Iris pigment epithelial cell (primary cell): ENCODE measurements at places on chromosomes 4 and X.

DNA sequence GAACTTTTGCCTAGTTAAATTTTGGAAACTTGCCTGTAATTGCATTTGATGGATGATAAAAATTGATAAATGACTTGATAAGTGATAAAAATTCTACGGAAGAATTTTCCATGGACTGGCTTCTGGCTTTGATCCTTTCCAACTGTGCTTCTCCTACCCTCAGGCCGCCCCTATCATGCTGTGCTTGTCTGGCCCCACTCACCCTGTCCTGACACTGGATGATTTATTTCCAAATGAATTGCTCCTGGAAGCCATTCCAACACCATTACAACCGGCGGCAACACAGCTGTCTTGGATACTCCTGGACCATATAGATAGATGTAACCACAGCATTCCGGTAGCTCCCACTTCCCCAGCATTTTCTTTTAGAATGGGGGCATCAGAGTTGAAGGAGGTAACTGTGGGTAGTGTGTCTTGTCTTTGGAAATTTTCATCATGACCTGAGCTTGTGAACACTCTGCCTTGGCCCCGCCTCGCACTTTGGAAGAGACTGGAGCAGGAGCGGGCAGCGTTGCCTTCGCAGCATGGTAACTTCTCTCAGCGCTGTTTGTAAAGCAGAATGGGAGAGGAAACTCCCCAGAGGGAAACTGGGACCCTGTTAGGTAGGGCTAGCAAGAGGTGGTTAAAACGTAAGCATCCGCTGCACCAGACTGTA is 77.4 kb downstream of the TBL1X start:
- no peak for DNase-seq

GRCh38 chr4:149026696-149027095 is 584.5 kb upstream of the NR3C2 start:
- DNase-seq = no peak

DNA sequence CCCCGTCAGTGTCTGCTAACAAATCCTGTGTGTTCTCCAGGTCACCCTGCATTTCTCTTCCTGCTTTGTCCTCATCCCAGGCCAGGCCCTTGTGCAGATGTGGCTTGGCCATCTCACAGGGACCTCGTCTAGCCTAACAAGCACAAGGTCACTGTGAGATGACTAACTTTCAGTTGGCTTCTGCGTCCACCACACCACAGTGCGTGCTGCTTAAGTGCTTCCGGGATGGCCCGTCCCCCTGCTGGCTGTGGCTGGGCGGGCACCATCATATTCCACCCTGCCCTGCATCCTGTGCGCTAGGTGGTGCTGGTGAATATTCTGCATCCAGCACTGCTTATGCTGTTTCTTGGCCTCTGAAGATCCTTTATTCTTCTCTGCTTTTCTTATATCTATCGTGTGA is 33.8 kb downstream of the RBBP7 start:
- peak; percentile 42 for DNase-seq

DNA sequence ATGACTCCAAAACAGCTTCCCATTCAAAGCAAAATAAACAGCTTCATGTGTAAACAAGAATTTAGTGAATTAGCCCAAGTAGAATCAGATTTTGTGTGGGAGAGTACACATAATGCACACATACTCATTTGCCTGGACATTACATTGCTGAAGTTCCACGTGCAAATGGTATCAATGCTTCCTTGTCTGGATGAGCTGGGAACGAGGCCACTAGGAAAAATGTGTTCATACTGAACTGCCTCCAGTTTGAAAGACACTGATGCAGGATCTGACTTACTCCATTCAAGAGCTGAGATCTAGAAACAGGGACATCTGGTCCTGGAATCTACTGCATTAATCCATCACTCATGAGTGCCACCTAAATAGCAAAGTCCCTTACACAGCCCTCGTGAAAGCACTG is 228.0 kb downstream of the APBB2 start:
- DNase-seq = no peak

DNA sequence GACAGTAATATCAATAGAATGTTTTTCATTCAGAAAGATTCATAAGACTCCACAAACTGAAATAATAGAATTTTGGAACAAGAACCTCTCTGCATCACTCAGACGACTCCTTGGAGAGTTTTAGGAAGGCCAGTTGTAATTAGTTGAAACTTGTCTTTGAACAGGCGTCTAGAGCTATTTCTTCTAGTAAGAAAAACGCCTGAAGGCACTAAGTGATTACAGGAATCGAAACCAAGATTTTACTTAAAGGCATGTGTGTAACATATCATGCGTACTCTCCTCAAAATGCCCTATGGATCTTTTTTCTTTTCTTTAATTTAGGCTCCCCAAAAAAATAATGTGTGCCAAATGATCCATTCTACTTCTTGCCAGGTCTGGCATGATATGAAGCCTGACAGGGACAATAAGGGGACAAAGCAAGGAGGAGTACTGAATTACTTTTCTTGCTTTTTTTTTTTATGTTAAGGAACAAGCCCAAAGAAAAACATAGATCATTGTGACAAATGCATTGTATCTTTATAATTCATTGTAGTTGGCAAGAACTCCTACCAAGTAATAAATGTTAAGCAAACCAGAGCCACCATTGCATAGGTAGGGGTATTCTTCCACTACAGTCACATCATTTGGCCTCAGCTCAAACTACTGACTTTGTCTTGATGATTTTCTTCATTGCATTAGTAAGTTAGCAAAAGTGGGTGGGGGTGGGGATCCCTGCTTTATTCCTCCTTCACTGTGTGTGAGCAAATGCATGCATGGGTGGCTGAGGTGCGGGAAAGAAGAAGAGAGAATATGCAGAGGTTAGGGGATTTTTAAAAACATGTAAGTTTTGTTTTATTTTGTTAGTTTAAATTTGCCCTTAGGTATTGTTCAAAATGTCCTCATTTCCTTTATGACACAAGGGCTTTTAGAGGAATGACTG is 79.9 kb upstream of the ATOH1 start:
- no peak for DNase-seq

DNA sequence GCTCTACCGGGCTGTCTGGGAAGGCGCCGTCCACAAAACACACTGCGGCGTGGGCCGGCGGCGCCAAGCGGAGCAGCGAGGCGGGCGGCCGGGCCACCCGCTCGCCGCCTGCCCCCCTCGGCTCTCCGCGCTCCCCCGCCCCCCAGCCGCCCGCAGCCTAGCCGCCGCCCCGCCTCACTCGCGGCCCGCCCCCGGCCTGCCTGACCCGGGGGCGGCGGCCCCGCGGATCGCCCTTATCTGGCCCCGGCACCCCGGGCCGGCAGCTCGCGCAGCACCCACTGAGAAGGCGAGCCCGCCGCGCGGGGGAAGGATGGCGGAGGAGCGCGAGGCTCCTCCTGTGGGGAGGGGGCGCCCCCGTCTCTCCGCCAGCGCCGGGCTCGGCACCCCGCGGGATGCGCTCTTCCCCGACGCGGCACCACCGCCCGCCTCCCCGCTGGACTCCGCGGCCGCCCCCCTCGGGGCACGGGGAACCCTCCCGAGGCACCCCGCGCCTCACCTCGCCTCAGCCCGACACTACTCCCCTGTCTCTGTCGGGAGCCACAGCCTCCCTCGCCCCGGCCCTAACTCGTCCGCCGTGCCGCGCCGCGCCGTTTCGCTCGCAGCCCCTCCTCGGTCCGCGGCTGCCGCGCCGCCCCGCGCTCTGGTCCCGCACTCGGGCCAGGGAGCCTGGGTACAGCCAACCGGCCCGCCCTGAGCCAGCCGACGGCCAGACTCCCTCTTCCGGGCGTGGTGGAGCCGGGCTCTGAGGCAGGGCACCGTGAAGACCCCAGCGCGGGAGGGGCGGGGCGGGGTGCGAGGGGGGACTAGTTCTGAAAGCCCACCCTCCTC is 566 bp downstream of the ATP11C start:
- peak; percentile 42 for DNase-seq

DNA sequence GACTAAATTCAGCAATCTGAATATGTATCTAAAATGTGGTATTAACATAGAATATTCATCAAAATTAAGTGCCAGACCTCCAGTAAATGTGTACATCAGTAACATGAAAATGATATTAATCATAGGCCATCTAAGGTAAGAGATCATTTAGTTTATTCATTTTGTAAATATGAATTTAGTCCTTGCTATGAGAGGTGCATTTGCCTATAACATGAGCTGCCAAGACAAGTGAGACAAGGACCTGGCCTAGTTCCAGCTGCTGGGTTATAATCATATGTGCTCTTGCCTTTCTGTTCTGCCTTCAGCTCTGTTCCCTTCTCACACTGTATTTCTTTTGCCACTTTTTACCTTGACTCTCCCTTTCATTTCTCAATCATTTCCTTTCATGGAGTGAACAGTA is 160.0 kb downstream of the STIM2 start:
- DNase-seq = no peak

- DNase-seq = peak; percentile 74
These were observed 9.5 kb downstream of the OGT start for GRCh38 chrX:71542411-71542810.

DNA sequence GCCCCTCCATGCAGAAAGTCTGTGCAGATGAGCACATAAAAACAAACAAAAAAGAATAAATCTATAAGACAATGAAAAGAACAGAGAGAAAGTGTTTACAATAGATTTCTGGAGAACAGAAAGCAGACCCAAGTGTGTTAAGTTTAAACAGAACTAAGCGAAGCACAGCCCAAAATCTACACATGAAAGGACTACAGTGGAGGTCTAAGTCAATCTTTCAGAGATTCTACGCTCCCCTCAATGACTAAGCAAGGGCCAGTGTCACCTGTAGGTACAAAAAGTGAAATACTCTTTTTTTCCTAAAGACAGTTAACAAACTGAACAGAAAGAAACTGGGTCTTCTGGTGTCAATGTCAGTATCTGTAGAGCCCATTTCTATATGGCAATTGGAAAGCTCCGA is 18.2 kb downstream of the CLOCK start:
- no peak for DNase-seq

- DNase-seq = peak; percentile 81
These were observed 127.2 kb upstream of the FRMPD4 start for GRCh38 chrX:12011075-12011474.

DNA sequence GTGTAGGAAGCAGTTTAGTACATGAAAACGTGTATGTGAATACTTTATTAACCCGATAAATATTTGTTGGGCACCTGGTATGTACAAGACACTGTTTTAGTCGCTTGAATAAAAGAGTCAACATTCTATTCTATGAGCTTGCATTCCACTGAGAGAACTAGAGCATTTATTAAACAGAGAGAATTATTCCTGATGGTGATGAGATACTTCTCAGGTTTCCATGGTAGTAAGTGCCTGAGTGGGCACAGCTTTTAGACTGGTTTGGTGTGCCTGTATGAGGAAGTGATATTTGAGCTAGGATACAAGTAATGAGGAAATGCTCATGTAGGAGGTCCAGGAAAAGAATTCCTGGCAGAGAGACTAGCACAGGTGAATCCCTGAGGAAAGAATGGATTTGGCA is 94.2 kb downstream of the ATP10D start:
- DNase-seq = peak; percentile 13

- DNase-seq = peak; percentile 1
These were observed 371.3 kb upstream of the INTU start for GRCh38 chr4:127261476-127261875.

GRCh38 chr4:37452952-37453280 is 208.4 kb downstream of the NWD2 start:
- DNase-seq = peak; percentile 67

DNA sequence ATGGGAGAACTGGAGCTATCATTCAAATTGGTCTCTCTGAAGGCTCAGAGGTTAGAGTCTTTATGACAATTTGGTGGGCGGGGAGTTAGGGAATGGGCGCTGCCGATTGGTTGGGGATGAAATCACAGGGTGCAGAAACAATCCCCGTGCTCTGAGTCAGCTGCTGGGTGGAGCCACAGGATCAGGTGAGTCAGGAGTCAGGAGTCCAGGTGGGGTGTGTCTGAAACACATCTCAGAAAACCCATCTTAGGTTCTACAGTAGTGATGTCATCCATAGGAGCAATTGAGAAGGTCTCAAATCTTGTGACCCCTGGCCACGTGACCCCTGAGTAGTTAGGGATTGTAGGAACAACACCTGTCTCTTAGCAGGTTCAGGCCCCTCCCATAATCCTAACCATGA is 41.6 kb upstream of the TLR3 start:
- no peak for DNase-seq

DNA sequence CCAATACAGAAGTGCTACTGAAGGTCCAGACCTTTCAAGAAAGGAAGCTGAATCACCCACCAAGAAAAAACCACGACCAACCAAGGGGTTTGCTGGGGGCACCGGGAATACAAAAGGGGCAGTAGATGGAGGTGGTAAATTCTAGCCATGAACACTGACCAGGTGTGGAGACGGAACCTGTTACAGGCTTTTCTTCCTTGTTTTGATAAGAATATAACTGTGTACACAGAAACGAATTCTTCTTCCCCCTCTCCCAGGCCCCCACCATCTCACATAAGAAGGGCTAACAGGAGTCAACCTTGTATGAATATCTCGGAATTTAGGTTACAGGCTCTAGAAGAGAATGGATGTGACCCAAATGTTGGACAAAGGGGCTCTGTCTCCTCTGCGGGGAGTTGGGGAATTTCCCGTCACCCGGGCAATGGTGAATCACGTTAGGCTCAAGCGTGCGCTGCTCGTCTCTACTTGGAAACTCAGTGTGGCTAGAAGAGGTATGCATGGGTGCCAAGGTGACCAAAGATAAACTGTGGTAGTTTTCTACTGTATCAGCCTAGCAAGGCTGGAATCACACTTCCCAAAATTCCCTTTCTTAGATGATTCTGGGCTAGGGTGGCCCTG is 87.0 kb downstream of the AFAP1 start:
- peak; percentile 56 for DNase-seq

DNA sequence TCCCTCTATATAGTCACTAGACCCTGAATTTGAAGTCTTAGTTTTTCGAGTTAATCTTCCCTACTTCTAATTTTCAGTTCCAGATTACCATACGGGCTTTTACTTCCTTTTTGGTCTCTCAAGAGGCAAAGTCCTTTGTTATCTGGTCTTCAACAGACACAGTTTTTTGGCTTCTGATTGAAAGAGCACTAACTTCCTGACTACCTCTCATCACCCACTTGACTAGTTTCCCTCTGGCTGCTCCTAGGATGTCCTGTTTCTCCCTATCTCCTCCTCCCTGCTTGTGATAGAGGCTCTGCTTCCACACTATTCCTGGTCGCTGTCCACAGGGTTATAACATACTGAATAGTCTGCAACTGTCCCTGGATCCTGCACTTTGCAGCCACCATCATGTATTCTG is 16.7 kb upstream of the WDR44 start:
- DNase-seq = no peak

DNA sequence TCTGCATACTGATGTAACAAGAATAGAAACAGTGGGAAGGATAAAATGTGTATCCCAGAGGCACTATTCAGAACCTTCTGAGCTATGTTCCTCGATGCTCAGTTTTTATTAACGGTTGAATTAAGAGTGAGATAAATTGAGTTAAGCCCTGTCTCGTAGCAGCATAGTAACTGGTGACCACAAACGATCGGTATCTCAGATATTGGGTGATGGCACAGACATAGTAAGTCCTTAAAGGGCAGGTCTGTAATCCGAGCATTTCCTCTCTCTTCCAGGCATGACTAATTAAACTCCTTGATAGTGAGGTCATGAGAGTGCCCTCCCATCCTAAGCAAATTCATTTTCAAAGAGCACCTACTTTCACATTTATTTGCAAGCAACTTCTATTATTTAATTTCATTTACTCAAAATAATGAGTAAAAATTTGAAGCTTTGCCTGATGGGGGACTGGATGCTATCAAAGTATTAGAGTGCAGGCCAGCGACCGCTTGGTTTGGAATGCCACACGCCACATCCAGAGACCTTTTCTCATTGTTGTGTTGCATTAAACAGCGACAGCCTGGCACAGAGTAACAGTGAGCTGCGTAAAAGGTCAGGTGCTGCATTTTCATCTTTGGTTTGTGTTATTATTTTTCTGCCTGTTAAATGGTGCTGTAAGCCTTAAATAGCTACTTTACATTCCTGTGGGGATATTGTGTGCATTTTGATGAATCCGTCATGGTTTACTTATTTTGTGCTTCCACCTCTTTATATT is 101.9 kb downstream of the PCDH7 start:
- DNase-seq = peak; percentile 88
